A549 treated with DMSO at 1 μM for 4 hours (cell line): ENCODE measurements at places on chromosomes 3 and 15. TPM values are rescaled to one million over a fixed set of nuclear protein-coding genes. Genes with fewer than 3 reads are reported as not detected.

The RFTN1 gene
- total RNA-seq, result 3.2 to 4.4 TPM (median 3.5 TPM) in 5 replicates

The IVD gene
- total RNA-seq, result 12.0 to 15.3 TPM (median 14.2 TPM) in 5 replicates

The EDC3 gene
- total RNA-seq, result 18.1 to 21.4 TPM (median 20.6 TPM) in 5 replicates

The SEMA7A gene
- 2.9 to 4.6 TPM (median 3.4 TPM) in 5 replicates for total RNA-seq

The SLC9A9 gene
- total RNA-seq, result 0.17 to 0.48 TPM (median 0.21 TPM) in 4 of 5 replicates, not detected in the other

The TP53BP1 gene
- 16.5 to 23.1 TPM (median 21.9 TPM) in 5 replicates for total RNA-seq

The C3orf70 gene
- 0.01 to 0.03 TPM (median 0.02 TPM) in 3 of 5 replicates, not detected in the others for total RNA-seq

The THRB gene
- 1.5 to 2.7 TPM (median 1.8 TPM) in 5 replicates for total RNA-seq

The HRH1 gene
- total RNA-seq, result 9.1 to 11.0 TPM (median 9.7 TPM) in 5 replicates

The SPINT1 gene
- 0.79 to 1.1 TPM (median 0.85 TPM) in 5 replicates for total RNA-seq
